Fibroblast of mammary gland (primary cell): ENCODE measurements at places on chromosomes 11 and 22.

DNA sequence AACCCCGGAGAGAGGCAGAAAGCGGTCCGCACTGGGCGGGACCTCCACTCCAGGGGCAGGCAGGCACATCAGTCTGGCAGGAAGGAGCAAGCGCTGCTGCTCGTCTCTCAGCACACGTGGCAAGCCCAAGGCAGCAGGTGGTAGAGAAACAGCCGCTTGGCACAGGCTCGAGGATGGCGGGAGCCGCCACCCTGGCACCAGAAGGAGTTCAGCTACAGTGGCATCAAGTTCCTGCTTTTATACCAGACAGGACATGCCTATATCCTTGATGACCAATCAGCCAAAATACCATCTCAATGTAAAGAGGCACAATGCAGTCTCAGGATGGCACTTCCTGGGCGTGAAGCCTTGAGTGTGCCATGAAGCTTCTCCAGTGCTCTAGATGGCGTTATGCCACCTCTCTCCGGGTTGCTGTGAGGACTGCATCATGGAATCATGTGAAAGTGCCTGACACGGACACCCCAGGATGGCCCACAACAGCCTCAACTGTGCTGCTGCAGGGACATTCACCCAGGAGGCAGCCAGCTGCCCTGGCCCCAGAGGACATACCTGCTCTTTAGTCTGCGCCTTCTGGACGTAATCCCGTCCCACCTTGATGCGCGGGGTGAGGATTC lies 64.8 kb downstream of the APOL1 start:
- no peak for DNase-seq

DNA sequence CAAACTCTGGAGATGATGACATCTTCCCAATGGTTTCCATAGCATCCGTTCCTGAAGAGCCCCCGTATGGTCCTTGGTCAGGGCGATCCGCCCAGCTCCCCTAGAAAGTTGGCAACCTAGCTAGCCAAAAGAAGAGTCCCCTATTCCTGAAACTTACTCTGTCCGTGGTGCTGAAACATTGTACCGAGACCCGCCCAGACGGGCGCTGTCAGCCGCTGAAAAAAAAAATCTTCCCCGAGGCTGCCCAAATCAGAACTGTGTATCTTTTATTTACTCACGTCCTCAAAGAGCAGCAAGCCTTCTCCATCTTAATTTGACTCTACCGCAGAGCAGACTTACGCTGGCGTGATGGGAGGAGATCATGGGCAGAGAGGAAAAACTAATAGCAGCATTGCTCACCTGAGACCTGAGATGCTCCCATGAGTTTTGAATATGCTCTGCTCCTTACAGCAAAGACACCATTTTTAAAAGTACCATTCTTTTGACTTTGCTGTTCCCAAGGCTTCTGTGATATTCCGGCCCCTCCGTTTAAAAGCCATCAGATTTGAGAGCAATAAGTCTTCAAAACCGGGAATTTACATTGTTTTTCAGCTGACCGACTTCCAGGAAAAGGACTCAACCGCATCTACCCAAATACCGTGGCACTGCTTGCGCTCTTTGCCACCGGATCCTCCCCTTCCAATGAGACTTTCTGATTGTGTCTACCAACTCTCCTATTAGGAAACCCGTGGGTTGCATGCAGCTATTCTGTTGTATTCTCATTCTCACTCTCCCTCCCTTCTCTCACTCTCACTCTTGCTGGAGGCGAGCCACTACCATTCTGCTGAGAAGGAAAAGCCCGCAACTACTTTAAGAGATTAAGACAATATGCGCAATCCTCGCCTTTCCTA lies at the start of gene SLC17A6:
Gene SLC17A6 (plus strand): TSS at position 786 of the 890 bp plus-strand sequence. CDS start 153 bp downstream, outside the sequence.
- peak; percentile 16 for DNase-seq

DNA sequence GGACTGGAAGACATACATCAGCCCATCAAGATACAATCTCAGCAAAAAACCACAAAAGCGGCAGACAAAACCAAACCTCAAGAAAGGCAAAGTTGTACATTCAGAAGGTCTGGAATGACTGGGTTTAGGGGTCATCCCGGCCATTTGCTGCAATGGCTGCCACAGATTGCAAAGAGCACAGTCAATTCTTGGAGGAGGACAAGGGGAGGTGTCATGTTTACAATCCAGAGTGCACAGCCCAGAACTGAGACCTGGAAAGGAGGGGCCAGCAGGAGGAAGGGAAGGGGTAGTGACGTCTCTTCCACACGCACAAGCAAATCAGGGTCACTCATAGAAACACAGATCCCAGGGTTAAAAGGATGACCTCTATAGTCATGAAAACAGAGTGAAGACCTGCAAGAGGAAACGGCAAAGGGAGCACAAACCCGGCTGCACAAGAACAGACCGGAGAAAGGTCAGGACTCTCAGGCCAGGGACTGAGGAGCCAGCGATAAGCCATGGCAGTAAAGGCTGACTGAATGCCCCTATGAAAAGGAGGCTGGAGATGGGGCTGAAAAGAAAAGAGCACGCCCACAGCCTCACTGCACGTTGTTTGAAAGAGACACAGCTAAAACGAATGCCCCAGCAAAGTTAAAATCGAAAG lies 18.2 kb upstream of the MUC5AC start:
- peak; percentile 11 for DNase-seq

- no peak for DNase-seq
Observed at GRCh38 chr22:40453671-40454070, 83.3 kb downstream of the SGSM3 start.

DNA sequence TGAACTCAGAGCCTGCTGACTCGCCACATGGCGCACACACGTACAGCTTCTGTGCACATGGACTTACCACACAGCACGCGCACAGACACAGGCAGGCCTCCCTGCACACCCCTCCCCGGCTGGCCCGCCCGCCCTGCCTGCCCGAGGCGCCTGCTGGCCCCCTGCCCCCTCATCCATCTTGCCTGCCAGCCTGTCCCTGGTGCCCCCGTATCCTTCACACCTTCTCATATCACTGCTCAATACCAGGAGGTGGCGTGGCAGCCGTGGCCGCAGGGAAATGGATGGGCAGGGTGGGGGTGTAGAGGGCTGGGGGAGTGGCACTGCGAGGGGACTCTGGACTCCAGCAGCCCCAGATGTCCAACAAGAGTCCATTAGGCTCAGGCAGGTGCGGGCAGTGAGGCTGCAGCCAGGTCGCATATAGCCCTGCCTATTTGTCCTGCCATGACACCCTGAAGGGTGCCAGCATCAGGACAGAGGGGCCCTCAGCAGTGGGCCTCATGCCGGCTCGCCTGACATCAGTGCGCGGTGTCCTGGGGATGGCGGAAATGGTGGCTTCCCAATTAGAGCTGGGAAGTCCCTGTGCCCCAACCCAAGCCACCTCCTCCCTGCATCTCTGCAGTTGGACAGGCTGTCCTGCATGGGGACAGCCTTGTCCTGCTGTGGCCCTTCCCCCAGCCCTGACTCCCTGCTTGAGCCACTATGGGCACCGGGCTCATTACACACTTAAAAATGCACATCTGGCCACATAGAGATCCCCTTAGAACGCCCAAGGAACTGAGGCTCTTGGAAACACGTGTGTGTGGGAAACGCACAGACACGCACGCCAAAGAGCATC lies 2.0 kb upstream of the TBX10 start:
- DNase-seq: no peak

DNA sequence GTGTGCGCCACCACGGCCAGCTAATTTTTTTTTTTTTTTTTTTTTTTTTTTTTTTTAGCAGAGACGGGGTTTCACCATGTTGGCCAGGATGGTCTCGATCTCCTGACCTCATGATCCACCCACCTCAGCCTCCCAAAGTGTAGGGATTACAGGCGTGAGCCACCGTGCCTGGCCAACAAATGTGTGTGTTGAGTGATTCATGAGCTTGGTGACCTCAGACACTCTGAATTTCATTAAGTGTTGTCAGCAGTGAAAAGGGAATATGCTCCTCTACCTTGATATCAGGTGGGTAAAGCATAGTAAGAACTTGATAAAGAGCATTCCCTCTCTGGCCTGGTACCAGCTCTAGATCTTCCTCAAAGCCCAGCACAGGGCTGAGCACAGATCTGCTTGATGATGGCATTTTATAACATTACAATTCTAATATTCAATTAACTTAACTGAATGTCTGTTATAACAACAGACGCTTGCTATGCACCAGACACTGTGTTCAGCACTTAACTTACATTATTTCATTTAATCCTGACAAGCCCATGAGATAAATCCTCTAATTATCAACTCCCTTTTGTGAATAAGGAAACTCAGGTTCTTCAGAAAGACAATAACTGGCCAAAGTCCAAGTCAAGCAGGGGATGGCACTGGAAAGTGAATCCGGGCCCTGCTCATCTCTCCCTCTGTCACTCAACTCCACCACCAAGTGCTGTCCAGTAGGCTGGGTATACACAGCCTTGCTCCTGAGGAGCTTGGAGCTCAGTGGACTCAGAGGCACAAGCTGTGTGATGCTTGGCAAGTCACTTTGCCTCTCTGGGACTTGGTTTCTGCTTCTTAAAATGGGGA lies 13.0 kb downstream of the TBC1D10A start:
- no peak for DNase-seq

- DNase-seq: peak; percentile 79
Observed at GRCh38 chr11:18567081-18567480, 21.5 kb downstream of the UEVLD start.

- no peak for DNase-seq
Observed at GRCh38 chr11:12884751-12885318, 124.3 kb upstream of the RASSF10 start.

GRCh38 chr22:40876907-40877306 lies 15.0 kb upstream of the DNAJB7 start:
- no peak for DNase-seq

DNA sequence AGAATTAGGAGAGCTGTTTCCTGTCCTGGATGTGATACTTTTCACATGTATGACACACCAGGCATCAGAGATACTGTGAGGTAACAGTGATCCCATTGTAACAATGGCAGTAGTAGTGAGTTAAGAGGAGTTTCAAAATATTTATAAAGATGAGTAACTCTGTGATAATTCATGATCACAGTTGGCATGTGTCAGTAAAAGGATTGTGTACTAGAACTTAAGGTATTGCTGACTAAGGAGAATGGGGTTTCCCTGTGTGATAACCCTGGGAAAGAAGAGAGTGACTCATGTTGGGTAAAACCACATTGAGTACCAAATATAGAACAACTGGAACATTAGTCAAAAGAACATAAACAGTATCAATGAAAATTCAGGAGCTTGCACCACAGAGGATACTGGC lies 22.9 kb upstream of the SLC5A1 start:
- DNase-seq: peak; percentile 92

DNA sequence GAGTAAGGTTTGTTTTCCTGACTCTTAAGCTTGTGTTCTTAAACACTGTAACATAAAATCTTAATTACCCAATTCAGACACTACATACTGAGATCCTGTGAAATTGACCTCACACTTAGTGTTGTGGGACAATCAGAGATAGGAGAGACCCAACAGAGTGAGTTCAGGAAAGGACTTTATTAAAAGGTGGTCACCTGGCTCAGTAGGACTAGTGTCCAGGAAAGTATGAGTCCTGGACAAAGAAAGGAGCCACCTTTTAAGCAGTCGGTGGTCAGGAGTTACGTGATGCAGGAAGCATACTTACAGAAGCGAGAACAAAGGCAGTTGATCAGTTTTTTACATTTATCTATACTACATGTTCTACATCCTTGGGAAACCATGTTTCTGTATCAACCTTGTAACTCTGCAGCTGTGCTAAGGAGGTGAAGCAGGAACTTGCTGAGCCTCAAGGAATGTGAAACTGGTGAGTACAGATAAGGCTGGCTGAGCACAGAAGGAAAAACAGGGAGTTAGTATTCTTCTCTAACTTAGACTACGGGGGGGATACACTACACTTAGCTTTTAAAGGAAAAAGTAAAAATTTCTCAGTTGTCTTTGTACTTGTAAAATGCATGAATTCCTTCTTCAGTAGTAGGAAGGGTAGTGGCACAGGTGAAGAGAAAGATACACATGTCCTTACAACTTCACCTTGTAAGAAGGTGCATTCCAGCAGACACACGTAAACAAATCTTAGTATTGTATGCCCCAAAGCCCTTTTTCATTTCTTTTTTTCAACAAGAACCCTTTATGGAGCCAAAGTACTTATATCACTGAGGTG lies 15.1 kb downstream of the OR51E1 start:
- no peak for DNase-seq

- peak; percentile 17 for DNase-seq
Observed at GRCh38 chr11:116835042-116835772, 2.2 kb downstream of the APOA1 start.

- no peak for DNase-seq
Observed at GRCh38 chr11:17163291-17163690, 44.5 kb downstream of the PIK3C2A start.

- no peak for DNase-seq
Observed at GRCh38 chr22:27137871-27138337, 480.5 kb downstream of the MIAT start.

- DNase-seq: no peak
Observed at GRCh38 chr11:95911369-95911759, 12.5 kb downstream of the MTMR2 start.

- DNase-seq: peak; percentile 66
Observed at GRCh38 chr11:108654994-108655631, 9.8 kb upstream of the DDX10 start.

GRCh38 chr22:39317084-39317774 lies 2.2 kb downstream of the RPL3 start:
- no peak for DNase-seq

- peak; percentile 20 for DNase-seq
Observed at GRCh38 chr11:84819128-84819527, 808.0 kb downstream of the DLG2 start.

- DNase-seq: no peak
Observed at GRCh38 chr11:64870893-64871466, 7.4 kb downstream of the EHD1 start.

- DNase-seq: no peak
Observed at GRCh38 chr11:12807621-12808020, 133.4 kb downstream of the TEAD1 start.

DNA sequence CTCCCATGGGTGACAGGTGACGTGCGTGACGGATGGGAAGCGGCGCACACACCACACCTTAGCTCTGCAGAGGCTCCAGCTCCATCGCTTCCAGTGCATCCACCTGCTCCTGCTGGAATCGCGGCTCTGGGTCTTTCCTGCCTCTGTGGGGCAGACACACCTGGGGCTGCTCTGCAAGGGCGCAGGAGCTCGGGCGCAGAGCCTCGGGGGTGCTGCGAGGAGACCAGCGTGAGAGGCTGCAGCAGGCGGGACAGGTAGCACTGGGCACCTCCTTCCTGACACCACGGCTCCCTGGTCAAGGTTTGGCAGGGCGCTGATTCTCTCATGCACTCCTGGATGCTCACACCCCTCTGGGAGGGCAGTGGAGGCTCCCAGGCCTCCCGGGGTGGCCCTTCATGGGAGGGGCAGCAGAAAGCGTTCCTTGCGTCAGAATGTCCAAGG lies 1494.3 kb downstream of the BRD1 start:
- DNase-seq: no peak

GRCh38 chr22:47221840-47222615 lies 459.6 kb downstream of the TBC1D22A start:
- DNase-seq: no peak

GRCh38 chr11:12235947-12236743 lies 125.8 kb downstream of the MICAL2 start:
- DNase-seq: peak; percentile 72

DNA sequence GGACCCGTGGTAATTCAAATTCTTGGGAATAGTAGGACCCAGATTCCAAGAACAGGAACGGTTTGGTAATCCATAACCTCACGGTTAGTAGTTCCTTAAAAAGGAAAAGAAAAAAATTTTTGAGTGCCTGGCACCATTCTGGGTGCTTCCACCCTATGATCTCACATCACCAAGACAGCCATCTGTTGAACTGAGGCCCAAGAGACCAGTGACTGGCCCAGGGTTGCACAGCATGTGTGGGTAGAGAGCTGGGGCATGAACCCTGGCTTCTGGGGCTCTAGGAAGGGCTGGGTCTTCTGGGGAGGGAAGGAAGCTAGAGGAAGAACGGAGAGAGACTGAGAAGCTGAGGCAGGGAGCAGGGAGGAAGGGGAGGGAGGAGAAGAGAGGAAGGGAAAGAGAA lies 4.7 kb upstream of the SPI1 start:
- peak; percentile 26 for DNase-seq
